Heart right ventricle (tissue), 16 donors: ENCODE measurements at places on chromosomes 16 and 17. TPM values are rescaled to one million over a fixed set of nuclear protein-coding genes. Genes with fewer than 3 reads are reported as not detected.

The TXNDC11 gene
- 23.3 TPM for total RNA-seq

The RHBDF2 gene
- 6.5 TPM for total RNA-seq

The MYH13 gene
- not detected for total RNA-seq

The ELAC2 gene
- total RNA-seq, result 63.8 TPM

The RRAD gene
- 138 TPM for total RNA-seq

The ORAI3 gene
- total RNA-seq, result 19.8 TPM

The MT1H gene
- total RNA-seq, result not detected

The KRTAP4-9 gene
- not detected for total RNA-seq

DNA sequence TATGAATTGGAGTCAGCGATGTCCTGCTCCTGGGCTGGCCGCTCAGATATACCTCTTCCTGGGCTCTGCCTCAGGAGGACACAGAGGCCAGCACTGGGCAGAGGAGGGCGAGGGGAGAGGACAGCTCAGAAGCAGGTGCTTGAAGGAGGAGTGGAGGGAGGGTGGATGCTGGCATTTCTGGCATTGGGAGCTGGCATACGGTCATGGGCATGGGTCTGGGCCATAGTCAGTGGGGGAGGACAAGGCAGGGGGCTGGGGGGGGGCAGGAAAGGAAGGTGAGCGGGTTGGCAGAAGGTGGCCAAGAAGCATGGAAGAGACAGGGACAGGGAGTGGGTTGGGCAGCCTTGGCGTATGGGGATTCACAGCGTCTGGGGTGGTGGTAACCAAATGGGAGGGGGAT lies 16.7 kb upstream of the RAP1GAP2 start:
- no peak overlapping the region for H3K27ac ChIP-seq
- H3K4me1 ChIP-seq, result peaks cover 8% of the 10 kb centered on the region
- no peaks in the 10 kb centered on the region for H3K36me3 ChIP-seq
- no peak overlapping the region for H3K4me3 ChIP-seq
- peaks cover 41% of the 10 kb centered on the region for H3K27me3 ChIP-seq

- no peak for DNase-seq
- no peaks in the 10 kb centered on the region for H3K36me3 ChIP-seq
- peaks cover 42% of the 10 kb centered on the region for H3K27me3 ChIP-seq
Observed at GRCh38 chr16:3012828-3013420, at the start of gene CLDN9. Gene CLDN9, plus strand, starts transcription at chr16:3012923. Its CDS starts 440 bp downstream, at chr16:3013363.

DNA sequence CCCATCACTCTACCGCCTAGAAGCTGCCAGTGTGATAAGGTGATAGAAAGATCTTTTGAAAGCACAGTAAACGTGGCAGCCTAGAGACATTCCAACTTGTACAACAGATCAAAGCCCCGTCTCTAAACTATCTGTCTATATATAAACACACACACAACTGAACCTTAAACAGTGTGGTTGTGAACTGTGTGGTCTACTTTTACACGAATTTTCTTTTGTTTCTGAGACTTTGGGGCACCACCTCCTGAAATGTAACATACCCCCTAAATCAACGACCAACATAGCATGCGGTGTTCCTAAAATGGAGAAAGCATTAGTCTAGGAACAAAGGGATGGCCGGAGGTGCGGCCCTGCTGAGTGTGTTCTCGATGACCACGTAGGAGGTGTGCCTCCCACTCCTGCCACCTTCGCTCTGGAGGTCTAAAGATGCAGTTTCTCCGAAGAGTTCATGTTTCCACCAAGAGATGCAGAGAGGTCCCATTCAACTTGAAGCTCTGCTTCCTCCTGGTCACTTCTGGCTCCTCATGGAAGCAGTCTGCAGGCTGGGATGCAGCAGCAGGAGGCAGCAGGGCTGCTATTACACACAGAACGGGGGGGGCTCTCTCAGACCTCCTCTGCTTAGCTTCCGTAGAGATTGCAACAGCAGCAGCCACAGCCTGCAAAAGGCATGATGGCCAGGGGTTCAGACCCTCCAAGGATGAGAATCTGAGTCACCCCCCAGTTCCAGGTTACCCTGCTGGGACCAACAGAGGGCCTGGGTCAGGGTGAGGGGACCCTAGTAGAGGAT lies 22.6 kb upstream of the USP10 start:
- no peak overlapping the region for H3K27ac ChIP-seq
- H3K36me3 ChIP-seq, result no peaks in the 10 kb centered on the region
- no peaks in the 10 kb centered on the region for H3K27me3 ChIP-seq
- H3K4me1 ChIP-seq, result no peaks in the 10 kb centered on the region
- no peak overlapping the region for H3K4me3 ChIP-seq

DNA sequence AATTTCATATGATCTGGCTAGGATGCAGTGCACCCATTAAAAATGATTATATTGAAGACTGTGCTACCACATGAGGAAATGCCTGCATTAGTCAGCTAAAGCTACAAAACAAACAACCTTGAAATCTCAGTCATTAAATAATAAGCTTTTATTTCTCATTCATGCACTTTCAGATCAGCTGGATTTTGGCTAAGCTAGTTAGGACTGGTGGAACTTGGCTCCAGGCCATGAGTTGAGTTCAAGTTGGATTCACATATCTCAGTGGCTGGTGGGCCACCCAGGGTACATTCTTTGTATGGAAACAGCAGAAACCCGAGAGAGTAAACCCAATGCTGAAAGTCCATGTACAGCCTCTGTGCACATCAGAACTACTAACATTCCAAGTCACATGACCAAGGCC lies 6.4 kb upstream of the SLFN12L start:
- H3K36me3 ChIP-seq, result no peaks in the 10 kb centered on the region
- DNase-seq, result no peak
- H3K27me3 ChIP-seq, result no peaks in the 10 kb centered on the region
- H3K4me3 ChIP-seq, result no peak overlapping the region
- no peak overlapping the region for H3K27ac ChIP-seq

GRCh38 chr17:80705988-80706387 lies 161.3 kb downstream of the RPTOR start:
- H3K36me3 ChIP-seq, result no peaks in the 10 kb centered on the region
- no peak overlapping the region for H3K27ac ChIP-seq
- no peak overlapping the region for H3K4me3 ChIP-seq
- DNase-seq, result no peak
- H3K4me1 ChIP-seq, result peaks cover 22% of the 10 kb centered on the region

GRCh38 chr17:38621538-38621937 lies 15.8 kb upstream of the SRCIN1 start:
- no peak overlapping the region for H3K27ac ChIP-seq
- peaks cover 34% of the 10 kb centered on the region for H3K27me3 ChIP-seq
- DNase-seq, result no peak
- no peaks in the 10 kb centered on the region for H3K4me1 ChIP-seq
- H3K36me3 ChIP-seq, result no peaks in the 10 kb centered on the region

- H3K4me1 ChIP-seq, result peaks cover 4% of the 10 kb centered on the region
- H3K36me3 ChIP-seq, result peaks cover 45% of the 10 kb centered on the region
- no peak overlapping the region for H3K27ac ChIP-seq
- H3K4me3 ChIP-seq, result no peak overlapping the region
- peak; percentile 81 for DNase-seq
Observed at GRCh38 chr16:84062734-84063640, 20.4 kb upstream of the SLC38A8 start.

DNA sequence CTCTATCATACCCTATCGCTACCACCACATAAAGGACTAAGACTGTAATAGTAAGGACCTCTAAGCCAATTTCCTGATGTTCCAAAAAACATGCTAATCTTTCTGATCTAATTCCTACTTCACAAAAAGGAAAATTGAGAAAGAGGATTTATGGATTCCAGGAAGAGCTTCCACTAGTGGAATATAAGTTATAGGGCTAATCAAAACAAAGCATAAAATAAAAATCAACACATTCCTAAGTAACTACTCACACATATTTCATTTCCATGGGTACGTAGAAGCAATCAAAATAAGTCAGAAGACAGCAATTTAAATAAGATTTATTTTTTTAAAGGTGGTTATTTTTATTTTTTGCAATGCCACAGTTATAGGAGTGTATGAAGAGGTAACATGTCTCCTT lies 12.4 kb downstream of the CCDC43 start:
- no peaks in the 10 kb centered on the region for H3K4me1 ChIP-seq
- H3K27ac ChIP-seq, result no peak overlapping the region
- peaks cover 54% of the 10 kb centered on the region for H3K36me3 ChIP-seq
- H3K27me3 ChIP-seq, result no peaks in the 10 kb centered on the region

- no peak overlapping the region for H3K4me3 ChIP-seq
- no peak overlapping the region for H3K27ac ChIP-seq
- H3K36me3 ChIP-seq, result peaks cover 24% of the 10 kb centered on the region
- no peaks in the 10 kb centered on the region for H3K4me1 ChIP-seq
Observed at GRCh38 chr17:3865176-3865575, 19.1 kb upstream of the NCBP3 start.

GRCh38 chr16:3999479-4000325 lies 116.5 kb downstream of the ADCY9 start:
- peak overlapping the region; percentile 59 for H3K27ac ChIP-seq
- no peaks in the 10 kb centered on the region for H3K27me3 ChIP-seq
- peaks cover 14% of the 10 kb centered on the region for H3K4me1 ChIP-seq
- H3K4me3 ChIP-seq, result no peak overlapping the region

- DNase-seq, result no peak
- no peak overlapping the region for H3K4me3 ChIP-seq
- no peaks in the 10 kb centered on the region for H3K27me3 ChIP-seq
Observed at GRCh38 chr16:24946155-24946554, 69.0 kb downstream of the ARHGAP17 start.

DNA sequence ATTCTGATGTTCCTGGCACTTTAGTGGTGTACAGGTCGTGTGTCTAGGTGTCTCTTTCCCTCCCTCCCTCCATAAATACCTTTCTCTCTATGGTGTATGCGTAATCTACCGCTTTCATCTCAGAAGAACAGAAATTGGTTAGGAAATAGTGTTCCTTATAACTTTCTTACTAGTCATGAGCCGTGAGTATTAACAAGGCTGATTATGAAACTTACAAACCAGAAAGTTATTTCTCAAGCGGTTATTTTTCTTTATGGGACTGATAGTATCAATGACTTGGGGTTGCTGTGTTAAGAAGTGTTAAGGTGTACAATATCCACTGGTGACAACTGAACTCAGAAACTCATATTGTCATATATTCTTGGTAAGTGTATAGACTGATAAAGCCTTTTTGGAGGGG lies 13.2 kb upstream of the MYH11 start:
- H3K4me3 ChIP-seq, result no peak overlapping the region
- peaks cover 8% of the 10 kb centered on the region for H3K4me1 ChIP-seq
- H3K36me3 ChIP-seq, result no peaks in the 10 kb centered on the region
- DNase-seq, result no peak
- no peaks in the 10 kb centered on the region for H3K27me3 ChIP-seq

DNA sequence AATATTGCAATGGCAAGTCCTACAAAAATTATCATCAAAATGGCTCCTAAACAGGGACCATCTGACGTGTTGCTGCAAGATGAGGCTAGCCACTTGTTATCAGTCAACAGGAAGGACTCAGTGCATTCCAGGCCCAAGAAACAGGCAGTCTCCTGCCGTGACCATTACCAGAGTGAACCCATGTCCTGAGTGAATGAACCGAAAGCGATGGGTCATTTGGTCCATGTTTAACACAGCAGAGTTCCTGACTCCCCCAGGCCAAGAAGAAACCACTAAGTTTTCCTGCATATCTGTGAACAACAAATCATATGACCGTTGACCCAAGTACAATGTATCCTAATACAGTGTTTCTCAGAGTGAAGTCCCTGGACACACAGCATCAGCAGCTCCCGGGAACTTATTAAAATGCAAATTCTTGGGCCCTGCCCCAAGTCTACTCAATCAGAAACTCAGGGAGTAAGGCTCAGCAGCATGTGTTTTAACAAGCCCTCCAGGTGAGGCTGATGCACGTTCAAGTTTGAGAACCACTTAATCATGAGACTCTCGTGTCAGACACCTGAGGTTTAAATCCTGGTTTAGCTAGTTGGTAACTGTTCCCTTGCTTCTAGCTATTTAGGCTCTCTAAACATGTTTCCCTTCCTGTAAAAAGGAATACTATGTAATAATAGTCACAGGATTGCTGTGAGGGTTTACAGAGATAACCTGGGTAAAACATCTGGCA lies 429.4 kb upstream of the MAF start:
- H3K27ac ChIP-seq, result no peak overlapping the region
- no peak overlapping the region for H3K4me3 ChIP-seq
- H3K27me3 ChIP-seq, result no peaks in the 10 kb centered on the region

DNA sequence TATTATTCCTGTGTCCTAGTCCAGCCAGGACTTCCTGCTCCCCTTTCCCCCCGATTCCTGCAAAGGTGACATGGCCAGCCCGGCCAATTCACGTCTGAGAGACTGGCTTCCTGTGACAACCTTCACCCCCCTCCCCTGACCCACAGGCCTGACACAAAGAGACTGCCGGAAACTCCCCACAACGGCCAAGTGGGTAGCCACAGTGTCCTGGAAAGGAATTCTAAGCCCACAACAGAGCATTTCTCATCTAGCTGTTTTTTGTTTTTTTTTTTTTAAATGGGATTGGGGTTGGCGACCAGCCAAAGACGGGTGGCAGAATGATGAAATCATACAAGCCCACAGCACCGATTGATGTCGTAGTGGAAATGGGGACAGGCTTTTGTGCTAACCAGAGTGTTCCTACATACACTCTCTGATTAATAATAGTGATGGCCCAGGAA lies 2.8 kb upstream of the XAF1 start:
- H3K4me1 ChIP-seq, result peaks cover 24% of the 10 kb centered on the region
- no peaks in the 10 kb centered on the region for H3K27me3 ChIP-seq

- peaks cover 17% of the 10 kb centered on the region for H3K4me1 ChIP-seq
- no peak for DNase-seq
- H3K4me3 ChIP-seq, result peak overlapping the region; percentile 75
- peak overlapping the region; percentile 91 for H3K27ac ChIP-seq
- H3K27me3 ChIP-seq, result peaks cover 16% of the 10 kb centered on the region
Observed at GRCh38 chr16:29815032-29815721, 775 bp upstream of the PAGR1 start.

DNA sequence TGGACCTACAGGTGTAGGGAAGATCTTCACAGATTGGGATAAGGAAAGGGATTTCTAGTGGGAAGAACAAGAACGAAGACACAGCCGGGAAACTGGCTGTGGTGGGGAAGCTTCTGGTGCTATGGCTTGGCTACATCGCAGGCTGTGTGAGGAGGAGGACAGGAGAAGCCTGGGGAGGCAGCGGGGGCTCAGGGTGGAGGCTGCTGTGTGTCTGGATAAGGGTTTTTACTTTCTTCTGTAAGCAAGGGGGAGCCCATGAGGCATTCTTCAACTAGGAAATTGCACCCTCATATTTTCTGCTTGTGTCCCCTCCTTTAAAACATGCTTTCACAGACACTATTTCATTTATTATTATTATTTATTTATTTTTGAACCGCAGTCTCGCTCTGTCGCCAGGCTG lies 2.9 kb upstream of the RHBDF2 start:
- no peaks in the 10 kb centered on the region for H3K27me3 ChIP-seq
- H3K4me1 ChIP-seq, result peaks cover 20% of the 10 kb centered on the region
- no peak overlapping the region for H3K27ac ChIP-seq
- H3K36me3 ChIP-seq, result no peaks in the 10 kb centered on the region
- no peak overlapping the region for H3K4me3 ChIP-seq

- H3K36me3 ChIP-seq, result no peaks in the 10 kb centered on the region
- H3K27ac ChIP-seq, result no peak overlapping the region
- H3K4me3 ChIP-seq, result no peak overlapping the region
Observed at GRCh38 chr17:45756266-45756991, 27.7 kb upstream of the CRHR1 start.

GRCh38 chr16:85746460-85747215 lies 4.3 kb downstream of the C16orf74 start:
- H3K36me3 ChIP-seq, result no peaks in the 10 kb centered on the region
- no peak for DNase-seq
- peaks cover 4% of the 10 kb centered on the region for H3K27me3 ChIP-seq
- no peak overlapping the region for H3K4me3 ChIP-seq
- no peak overlapping the region for H3K27ac ChIP-seq

- no peaks in the 10 kb centered on the region for H3K36me3 ChIP-seq
- no peak overlapping the region for H3K27ac ChIP-seq
- no peak overlapping the region for H3K4me3 ChIP-seq
- H3K4me1 ChIP-seq, result no peaks in the 10 kb centered on the region
- no peaks in the 10 kb centered on the region for H3K27me3 ChIP-seq
- DNase-seq, result no peak
Observed at GRCh38 chr16:47995354-47995753, 160.4 kb downstream of the ABCC12 start.
